ENCODE measurements at places on chromosomes 1 and 21.
A peak's percentile ranks its signal among the peaks of the same experiment; 100 is the strongest.

DNA sequence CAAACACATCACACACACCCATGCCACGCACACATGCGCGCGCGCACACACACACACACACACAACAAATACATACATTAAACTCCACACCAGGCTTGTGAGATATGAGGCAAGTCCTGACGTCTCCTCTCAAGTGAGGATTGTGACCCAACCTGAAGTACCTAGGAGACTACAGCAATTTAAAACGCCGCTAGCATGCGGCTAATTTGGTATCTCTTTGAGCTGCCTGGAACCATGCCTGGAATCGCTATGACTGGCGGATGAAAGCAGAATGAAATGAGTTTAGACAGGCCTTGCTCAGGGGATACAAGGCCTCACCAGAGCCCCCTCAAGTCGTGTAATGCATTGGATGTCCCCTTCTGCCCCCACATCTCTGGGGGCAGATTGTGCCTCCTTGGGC, 1.6 kb upstream of the RAB7B start:
- DNase-seq, result no peak

DNA sequence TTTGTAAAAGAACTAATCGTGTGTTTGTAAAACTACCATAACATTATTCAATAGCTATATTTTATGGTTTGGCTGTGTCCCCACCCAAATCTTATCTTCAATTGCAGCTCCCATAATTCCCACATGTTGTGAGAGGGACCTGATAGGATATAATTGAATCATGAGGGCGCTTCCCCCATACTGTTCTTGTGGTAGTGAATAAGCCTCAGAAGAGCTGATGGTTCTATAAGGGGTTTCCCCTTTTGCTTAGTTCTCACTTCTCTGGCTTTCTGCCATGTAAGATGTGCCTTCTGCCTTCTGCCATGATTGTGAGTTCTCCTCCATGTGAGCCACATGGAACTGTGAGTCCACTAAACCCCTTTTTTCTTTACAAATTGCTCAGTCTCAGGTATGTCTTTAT, 1372.3 kb downstream of the AMY1C start:
- no peak for DNase-seq

GRCh38 chr1:221759436-221759835, 17.5 kb upstream of the DUSP10 start:
- peak; percentile 74 for DNase-seq

DNA sequence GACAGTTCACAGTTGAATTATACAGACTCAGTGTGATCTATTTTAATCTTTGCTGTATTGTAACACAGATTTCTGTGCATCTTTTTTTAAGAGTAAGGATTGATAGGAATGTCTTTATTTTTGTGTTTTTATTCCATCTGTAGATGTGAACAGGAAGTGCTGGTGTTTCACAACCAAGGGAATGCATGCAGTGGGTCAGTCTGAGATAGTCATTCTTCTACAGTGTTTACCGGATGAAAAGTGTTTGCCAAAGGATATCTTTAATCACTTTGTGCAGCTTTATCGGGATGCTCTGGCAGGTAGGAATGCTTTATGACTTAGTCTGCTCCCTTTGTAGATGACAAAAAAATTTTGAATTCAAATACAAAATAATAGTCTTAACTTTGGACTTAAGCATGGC, 84.5 kb downstream of the CC2D1B start:
- DNase-seq, result peak; percentile 70

- DNase-seq, result no peak
Observed at GRCh38 chr1:177287994-177288393, 117.2 kb downstream of the BRINP2 start.

DNA sequence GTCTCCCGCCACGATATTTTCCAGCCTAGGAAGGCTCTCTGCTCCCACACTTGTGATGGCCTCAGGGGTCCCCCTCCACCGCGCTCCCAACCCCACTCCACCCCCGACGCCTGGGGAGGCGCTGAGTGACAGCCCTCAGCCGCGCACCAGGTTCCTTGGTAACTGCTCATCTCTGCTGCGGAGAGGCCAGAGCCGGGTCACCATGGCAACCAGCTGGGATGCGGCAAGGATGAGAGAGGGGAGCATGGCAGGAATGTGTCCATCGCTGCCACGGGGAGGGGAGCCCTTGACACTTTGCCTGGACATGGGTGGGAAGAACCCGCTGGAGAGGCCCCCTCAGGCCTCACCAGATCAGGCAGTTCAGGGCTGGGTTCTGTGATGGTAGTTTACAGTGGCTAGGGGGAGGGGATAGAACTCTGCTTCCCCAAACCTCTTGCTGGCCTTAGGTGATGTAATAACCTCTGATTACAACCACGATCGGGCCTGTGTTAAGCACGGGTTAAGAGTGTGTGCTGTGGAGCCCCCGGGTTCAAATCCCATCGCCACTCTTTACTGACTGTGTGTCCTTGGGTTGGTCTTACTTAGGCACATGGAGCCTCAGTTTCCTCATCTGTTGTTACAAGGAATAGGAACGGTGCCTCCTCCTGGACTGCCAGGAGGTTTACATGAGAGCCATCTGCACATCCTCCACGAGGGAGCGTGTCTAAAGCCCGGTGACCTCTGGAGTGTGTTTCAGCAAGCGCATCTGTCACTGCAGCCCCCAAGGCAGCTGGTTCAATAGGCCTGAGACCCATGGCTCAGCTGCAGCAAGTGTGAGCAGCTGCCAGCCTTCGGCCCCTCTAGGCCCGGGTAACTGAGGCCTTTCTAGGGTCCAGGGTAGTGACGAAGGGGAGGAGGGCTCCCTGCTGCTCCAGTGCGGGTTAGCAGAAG, 6.3 kb downstream of the KIF17 start:
- no peak for DNase-seq

DNA sequence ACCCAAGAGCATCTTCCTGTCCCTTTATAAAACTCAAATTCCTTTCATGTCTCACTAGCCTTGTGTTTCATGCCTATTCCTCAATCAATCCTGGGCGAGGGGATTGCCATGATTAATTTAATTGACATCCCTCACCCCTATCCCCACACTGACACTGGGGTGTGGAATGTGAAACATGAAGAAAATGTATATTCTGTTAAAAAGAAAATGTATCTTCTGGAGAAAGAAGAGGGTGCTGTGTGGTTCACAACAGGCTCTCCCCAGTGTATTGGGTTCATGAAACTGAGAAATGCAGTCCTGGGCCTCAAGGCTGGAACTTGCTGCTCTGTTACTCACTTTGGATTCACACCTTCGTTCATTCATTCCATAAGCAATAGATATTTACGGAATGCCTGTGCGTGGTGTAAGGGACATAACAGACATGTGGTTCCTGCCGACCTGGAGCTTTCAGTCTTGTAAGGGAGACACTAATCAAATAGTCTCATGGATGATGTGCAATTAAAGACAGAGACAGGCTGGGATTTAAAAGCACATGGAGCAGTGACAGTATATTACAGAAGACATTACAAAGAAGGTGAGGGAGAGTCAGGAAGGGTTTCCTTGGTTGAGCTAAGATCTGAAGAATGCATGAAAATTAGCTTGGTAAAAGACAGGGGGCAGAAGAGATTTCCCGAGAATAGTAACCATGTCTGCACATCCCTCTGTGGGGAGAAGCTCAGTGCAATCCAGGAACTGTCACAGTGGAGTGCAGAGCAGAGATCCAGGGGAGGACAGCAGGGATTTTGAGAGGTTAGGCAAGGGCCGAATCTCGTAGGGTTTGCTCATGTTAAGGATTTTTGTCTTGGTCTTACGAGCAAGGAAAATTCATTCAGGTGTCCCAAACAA, 32.1 kb downstream of the SERTAD4 start:
- peak; percentile 48 for DNase-seq
